ENCODE measurements at places on chromosomes 13 and 19. TPM values are rescaled to one million over a fixed set of nuclear protein-coding genes. Genes with fewer than 3 reads are reported as not detected.

COL5A3 gene
- total RNA-seq = not detected

CYP4F11 gene
- total RNA-seq = 0.58 TPM

TTYH1 gene
- total RNA-seq = not detected

APOC4 gene
- total RNA-seq = not detected

FFAR2 gene
- 0.08 TPM for total RNA-seq

SPACA4 gene
- total RNA-seq = 3.4 TPM

CD37 gene
- not detected for total RNA-seq

GAMT gene
- 0.26 TPM for total RNA-seq

CD22 gene
- 0.28 TPM for total RNA-seq

TEKTIP1 gene
- total RNA-seq = not detected

TRPC4 gene
- total RNA-seq = not detected

PSG11 gene
- total RNA-seq = not detected

NMRK2 gene
- total RNA-seq = not detected

SIGLEC8 gene
- not detected for total RNA-seq

FXYD1 gene
- not detected for total RNA-seq

PCDH17 gene
- total RNA-seq = not detected

CEACAM3 gene
- not detected for total RNA-seq

CACNG6 gene
- total RNA-seq = 2.3 TPM

FGF9 gene
- 3.7 TPM for total RNA-seq

CRB3 gene
- 101 TPM for total RNA-seq

ADGRE2 gene
- total RNA-seq = not detected

PCSK4 gene
- 2.1 TPM for total RNA-seq

PSG6 gene
- not detected for total RNA-seq

GRK1 gene
- total RNA-seq = not detected

RRAS gene
- 45.2 TPM for total RNA-seq

ZNF579 gene
- total RNA-seq = 23.1 TPM

IGFL2 gene
- total RNA-seq = 1.1 TPM

TEX101 gene
- not detected for total RNA-seq

STARD13 gene
- 1.1 TPM for total RNA-seq

CCNA1 gene
- total RNA-seq = not detected

CALM3 gene
- 263 TPM for total RNA-seq

UTP14C gene
- 5.5 TPM for total RNA-seq

NLRP9 gene
- total RNA-seq = not detected

PRSS57 gene
- not detected for total RNA-seq

GPC5 gene
- not detected for total RNA-seq

Measured in HT-29 (cell line).